ENCODE measurements at places on chromosomes 11 and 22.

GRCh38 chr11:113289431-113290187 lies 24.8 kb upstream of the TTC12 start:
- DNase-seq, result no peak

- DNase-seq, result no peak
Observed at GRCh38 chr22:40178417-40179409, 988 bp downstream of the TNRC6B start.

DNA sequence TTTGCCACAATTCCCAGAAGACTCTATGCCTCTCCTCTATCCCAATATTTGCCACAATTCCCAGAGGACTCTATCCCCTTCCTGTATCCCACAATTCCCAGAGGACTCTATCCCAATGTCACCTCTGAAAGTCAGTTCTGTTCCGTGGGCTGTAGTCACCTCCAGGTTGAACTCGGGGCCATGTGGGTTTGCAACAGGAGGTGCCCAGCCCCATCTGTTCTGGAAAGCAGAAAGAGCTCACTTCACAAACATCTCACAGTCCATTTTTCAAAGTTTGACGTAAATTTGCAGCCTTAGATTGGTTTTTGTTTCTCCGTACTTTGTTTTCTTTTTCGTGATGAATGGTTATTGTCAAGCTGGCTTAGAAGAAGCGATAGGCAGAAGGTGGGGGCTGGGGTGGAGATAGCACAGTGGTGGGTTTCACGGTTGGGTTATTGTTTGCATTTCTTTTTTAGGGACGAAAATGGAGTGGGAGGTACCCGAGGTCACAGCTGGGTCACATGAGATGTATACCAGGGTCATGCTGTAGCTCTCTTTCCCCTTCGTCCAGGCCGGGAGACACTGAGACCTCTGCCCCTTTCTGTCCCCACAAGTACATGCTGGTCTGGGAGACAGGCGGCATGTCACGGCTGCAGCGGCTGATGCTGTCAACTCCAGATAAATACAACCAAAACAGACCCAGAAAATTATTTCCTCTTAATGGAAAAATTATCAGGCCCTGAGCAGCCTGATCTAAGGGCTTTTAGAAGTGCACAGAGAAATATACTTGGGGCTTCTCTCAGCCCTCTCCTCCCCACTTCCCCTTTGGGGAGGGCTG lies 374.5 kb downstream of the CADM1 start:
- DNase-seq, result no peak

GRCh38 chr11:118604566-118604965 lies 2.8 kb upstream of the PHLDB1 start:
- DNase-seq, result no peak

DNA sequence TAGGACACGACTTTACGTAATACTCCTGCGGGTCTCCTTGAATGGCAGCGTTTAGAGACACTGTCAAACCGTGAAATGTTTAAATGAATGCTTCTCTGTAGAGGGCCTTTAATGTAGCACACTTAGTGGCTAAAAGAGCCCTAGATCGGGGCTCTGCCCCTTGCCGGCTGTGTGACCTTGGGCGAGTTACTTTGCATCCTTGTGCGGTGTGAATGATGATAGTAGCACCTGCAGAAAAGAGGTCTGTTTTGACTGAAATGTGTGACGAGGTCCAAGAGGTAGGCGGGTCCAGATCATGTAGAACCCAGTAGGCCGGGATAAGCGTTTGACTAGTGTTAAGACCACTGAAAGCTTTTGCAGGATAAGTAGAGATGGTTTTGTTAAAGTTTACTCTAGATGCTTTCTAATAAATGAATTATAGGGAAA lies 866 bp downstream of the MED17 start:
- no peak for DNase-seq

DNA sequence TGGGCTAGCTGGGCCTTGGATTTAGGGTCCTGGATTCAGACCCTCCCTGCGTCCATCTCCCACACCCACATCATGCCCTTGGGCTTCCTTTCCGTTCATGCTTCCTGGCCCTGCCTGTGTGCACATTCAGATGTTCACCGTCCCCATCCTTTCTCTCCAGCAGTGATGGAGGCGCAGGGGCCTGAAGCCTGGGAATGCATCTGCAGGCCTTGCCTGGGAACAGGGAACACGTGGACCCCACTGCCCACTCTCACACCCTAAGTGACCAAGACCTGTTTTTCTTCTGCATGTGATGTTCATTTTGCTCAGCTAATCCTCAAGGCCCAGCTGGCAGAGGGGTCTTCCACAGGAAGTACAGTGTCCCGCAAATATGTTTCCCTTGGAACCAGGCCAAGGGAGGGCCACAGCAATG lies 91.6 kb upstream of the PARVA start:
- DNase-seq, result no peak

DNA sequence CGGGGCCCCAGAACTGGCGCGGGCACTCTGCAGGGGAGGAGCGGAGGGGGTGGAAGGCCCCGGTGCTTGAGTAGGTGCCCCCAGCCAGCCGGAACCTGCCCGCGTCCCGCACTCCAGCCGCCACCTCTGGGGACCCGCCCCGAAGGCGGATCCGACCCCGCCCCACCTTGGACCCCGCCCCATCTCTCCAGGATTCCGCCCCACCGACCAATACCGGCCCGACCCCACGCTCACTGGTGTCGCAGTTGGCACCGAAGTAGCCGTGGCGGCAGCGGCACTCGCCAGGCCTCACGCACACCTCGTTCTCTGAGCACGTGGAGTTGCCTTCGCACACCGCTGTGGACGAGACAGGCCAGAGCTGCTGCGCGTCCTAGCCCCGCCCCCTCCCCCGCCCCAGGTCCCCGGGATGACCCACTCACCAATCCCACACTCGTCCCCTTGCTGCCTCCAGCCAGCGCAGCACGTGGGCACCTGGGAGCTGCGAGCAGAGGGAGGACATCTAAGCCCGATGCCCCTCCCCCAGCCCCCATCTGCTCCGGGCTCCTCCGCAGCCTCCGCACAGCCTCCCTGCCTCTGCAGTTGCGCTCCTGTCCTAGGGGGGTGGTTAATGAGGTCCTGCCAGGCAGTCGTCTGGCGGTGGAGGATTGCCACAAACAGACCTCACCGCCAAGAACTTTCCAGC lies 6.0 kb downstream of the SCARF2 start:
- no peak for DNase-seq

DNA sequence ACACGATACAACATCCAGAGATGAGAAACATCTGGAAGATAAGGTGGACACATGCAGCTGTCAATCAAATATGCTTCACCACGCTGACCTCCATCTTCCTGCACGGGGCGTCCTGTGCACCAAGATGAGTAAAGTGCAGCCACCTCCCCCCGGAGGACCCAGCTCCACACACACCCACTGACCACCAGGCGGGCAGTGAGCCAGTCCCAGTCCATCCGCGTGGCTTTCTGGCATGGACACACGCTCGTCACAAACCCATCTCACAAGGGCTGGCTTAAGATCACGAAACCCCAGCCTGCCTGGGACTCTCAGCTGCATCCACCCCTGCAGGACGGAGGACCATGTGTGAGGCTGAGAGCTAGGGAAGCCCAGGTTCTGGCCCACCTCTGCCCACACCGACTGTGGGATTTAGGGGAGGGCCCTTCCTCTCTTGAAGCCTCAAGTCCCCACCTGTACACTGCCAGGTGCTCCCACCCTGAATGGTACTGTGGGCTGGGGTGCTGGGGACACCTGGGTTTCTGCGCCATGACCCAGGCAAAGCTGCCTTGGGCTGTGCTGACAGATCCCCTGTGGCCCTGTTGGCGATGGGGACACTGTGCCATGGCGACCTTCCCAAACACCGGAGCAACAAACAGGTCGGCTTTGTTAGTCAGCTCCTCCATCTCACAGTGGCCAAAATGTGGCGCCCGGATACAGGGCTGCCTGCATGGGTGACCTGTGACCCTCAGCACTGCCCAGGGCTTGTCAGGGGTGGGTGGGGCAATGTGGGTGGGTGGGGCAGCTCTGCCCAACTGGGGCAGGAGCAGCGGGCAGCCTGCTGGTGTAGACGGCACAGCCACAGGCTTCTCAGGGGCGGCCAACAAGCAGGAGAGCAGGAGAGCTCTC lies 629.0 kb downstream of the TBC1D22A start:
- DNase-seq, result no peak

DNA sequence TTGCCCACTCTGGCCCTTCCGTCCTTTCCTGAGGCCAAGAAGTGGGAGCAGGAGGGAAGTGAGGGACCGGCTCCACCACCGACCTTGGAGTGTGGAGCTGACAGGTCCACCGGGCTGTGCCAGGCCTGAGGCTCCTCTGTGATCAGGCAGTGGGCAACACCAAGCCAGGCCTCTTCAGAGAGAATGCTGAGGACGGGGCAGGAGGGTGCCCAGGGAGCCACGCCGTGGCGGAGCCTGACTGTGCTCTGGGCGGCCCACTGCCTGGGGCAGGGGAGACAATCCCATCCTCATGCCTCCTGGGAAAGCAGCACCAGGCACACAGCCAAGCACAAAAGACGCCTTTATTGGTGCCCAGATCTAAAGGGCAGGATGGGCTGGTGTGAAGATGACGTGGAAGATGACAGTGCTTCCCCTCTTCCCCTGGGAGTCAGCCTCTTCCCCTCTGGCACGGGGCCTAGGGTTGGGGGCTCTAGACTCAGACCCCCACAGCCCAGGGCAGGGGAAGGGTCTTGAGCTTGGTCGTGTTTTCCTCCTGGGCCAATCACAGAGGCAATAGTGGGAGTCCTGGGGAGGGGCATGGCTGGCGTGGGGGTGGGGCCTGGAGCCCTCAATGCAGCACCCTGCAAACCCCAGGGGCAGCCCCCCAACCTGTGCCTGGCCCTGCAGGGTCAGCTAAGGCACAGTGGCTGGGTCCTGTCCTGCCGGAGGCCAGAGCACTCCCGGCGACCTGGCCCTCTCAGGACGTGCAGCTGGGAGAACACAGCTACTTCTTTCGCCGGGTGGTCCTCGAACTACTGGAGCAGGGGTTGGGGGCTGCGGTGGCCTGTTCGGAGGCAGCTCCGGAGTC lies 4.7 kb downstream of the LMF2 start:
- no peak for DNase-seq
